Activated CD4-positive, alpha-beta T cell treated with anti-CD3 and anti-CD28 coated beads, Interleukin-2, Interleukin-4, amounts not matched to agents 100 ng/mL and 50 ng/mL, durations not matched to agents 16 hours and 8 hours (primary cell): ENCODE measurements at places on chromosomes 3 and 15.

- DNase-seq = no peak
Observed at GRCh38 chr3:13525827-13526625, 22.9 kb upstream of the FBLN2 start.

GRCh38 chr3:122101646-122102045 is 46.5 kb downstream of the CD86 start:
- peak; percentile 90 for DNase-seq

GRCh38 chr3:51813539-51813938 is 34.5 kb upstream of the IQCF6 start:
- DNase-seq = no peak

GRCh38 chr15:22902981-22903380 is 64.5 kb downstream of the NIPA2 start:
- no peak for DNase-seq

DNA sequence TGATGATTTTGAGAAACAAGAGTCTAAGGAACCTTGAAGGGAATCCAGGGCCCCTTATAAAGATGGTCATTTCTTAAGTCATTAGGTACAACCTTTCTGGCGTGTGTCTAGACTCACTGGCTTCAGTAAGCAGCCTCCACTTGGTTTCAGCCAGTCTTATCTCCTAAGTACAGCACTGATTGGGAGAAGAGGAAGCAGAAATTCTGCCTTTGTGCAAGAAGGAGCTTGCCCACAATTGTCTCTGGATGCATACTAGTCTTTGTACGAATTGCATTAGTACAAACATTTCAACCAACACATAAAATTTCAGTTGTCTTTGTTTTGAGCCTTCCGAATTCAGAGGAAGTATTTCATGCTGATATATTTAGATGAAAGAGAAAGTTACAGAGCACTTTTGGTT is 139.4 kb downstream of the SLCO3A1 start:
- DNase-seq = no peak

GRCh38 chr15:101451846-101452245 is 37.7 kb downstream of the PCSK6 start:
- no peak for DNase-seq

GRCh38 chr3:44160818-44161217 is 80.9 kb upstream of the TOPAZ1 start:
- no peak for DNase-seq

- DNase-seq = peak; percentile 97
Observed at GRCh38 chr3:17151598-17152373, 267.0 kb downstream of the PLCL2 start.

DNA sequence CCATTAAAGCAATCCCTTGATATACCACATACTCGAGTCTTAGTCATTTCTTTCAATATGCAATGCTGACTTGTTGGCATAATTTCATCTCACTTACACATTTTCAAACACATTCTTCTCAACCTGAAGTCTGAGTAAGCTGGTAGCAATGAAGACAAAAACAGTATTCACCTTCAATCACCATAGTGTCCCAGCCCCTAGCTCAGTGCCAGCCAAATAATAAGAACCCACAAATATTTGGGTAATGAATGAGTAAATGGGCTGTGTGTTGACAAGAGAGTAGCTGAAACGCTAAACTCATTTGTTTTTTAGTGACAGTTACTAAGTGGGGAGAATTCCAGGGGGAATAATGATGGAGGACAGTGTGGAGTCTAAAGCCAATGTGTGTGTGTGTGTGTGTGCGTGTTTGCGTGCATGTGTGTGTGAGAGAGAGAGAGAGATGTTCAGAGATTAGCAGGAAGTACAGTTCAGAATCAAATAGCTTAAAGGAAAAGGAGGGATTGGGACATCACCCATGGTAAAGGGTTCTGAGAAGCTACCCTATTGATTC is 165.7 kb downstream of the GAP43 start:
- DNase-seq = no peak

GRCh38 chr3:55910543-55910942 is 423.4 kb upstream of the WNT5A start:
- no peak for DNase-seq
